Activated naive CD4-positive, alpha-beta T cell treated with anti-CD3 and anti-CD28 coated beads for 36 hours (primary cell): ENCODE measurements at places on chromosomes 3 and 15. TPM values are rescaled to one million over a fixed set of nuclear protein-coding genes. Genes with fewer than 3 reads are reported as not detected.
A peak's percentile ranks its signal among the peaks of the same experiment; 100 is the strongest.

GRCh38 chr15:52326756-52327155 is 31.2 kb upstream of the MYO5C start:
- DNase-seq, result no peak

Gene LRRC58
- 17.6 TPM for total RNA-seq

- DNase-seq, result no peak
Observed at GRCh38 chr3:169475576-169475975, 187.9 kb downstream of the MECOM start.

- DNase-seq, result peak; percentile 30
Observed at GRCh38 chr3:186217820-186218164, 108.9 kb upstream of the ETV5 start.

Gene UCN2
- total RNA-seq, result not detected

DNA sequence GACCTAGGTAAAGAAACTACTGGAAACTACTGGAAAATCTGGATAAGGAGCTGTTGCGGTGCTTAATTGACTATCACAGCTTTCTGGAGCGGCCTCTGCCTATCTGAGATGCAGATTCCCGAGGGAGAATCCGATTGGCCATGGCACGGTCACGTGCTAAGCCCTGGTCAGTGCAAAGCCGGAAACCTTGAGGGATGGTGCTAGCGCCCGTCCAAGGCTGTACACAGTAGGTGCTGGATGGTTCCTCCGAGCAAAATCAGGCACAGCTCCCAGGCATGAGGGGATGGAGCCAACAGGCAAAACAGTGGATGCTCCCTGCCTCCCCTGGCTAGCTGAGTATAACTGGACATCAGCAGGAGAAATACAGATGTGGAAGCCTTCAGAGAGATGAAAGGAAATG is 238.7 kb upstream of the HES1 start:
- no peak for DNase-seq
